ENCODE measurements at places on chromosomes 2 and 18. TPM values are rescaled to one million over a fixed set of nuclear protein-coding genes. Genes with fewer than 3 reads are reported as not detected.

The GRB14 gene
- 0.98 TPM for total RNA-seq

The EDAR gene
- total RNA-seq = 0.42 TPM

The MAB21L4 gene
- 20.7 TPM for total RNA-seq

The SERPINB13 gene
- 44.9 TPM for total RNA-seq

The GKN2 gene
- total RNA-seq = not detected

The ABCG5 gene
- total RNA-seq = not detected

The GCG gene
- not detected for total RNA-seq

The PLGLB1 gene
- total RNA-seq = not detected

The SNED1 gene
- total RNA-seq = 0.05 TPM

The REG1B gene
- not detected for total RNA-seq

The SLC16A14 gene
- total RNA-seq = 2.4 TPM

The PLA2R1 gene
- total RNA-seq = 2.1 TPM

The TNFAIP6 gene
- total RNA-seq = not detected

The TRIM43 gene
- not detected for total RNA-seq

The C1GALT1C1L gene
- total RNA-seq = 0.21 TPM

The TMEM247 gene
- not detected for total RNA-seq

The COX7A2L gene
- 117 TPM for total RNA-seq

The IL36B gene
- not detected for total RNA-seq

The SLC30A3 gene
- total RNA-seq = not detected

The FOXD4L1 gene
- total RNA-seq = not detected

The UNC80 gene
- not detected for total RNA-seq

The FOSL2 gene
- 74.8 TPM for total RNA-seq

The DPP10 gene
- not detected for total RNA-seq

The REG3A gene
- total RNA-seq = not detected

The UGT1A3 gene
- not detected for total RNA-seq

The CXCR1 gene
- not detected for total RNA-seq

The UGT1A6 gene
- total RNA-seq = 35.8 TPM

The PROC gene
- total RNA-seq = 1.3 TPM

The ZSWIM2 gene
- total RNA-seq = not detected

The CCL20 gene
- 17.5 TPM for total RNA-seq

The KCNF1 gene
- total RNA-seq = 0.35 TPM

The SDC1 gene
- 909 TPM for total RNA-seq

The SLC40A1 gene
- total RNA-seq = 0.79 TPM

The GALM gene
- 8.6 TPM for total RNA-seq

The TGFA gene
- 97.0 TPM for total RNA-seq

The C2orf78 gene
- not detected for total RNA-seq

The SCYGR4 gene
- total RNA-seq = not detected

The GCFC2 gene
- total RNA-seq = 9.3 TPM
